ENCODE measurements at places on chromosomes 3 and 15. TPM values are rescaled to one million over a fixed set of nuclear protein-coding genes. Genes with fewer than 3 reads are reported as not detected.

Gene GREM1
- polyA plus RNA-seq: not detected

Gene GRK7
- not detected for polyA plus RNA-seq

Gene CLDN16
- not detected for polyA plus RNA-seq

Gene ADCY5
- not detected for polyA plus RNA-seq

Gene SPINT1
- polyA plus RNA-seq: 12.6 TPM

Data from IgD-negative memory B cell (primary cell).